Heart right ventricle (tissue), 16 donors: ENCODE measurements at places on chromosomes 11 and 22. TPM values are rescaled to one million over a fixed set of nuclear protein-coding genes. Genes with fewer than 3 reads are reported as not detected.

FOLH1 gene
- polyA plus RNA-seq = 0.15 TPM

OR51I1 gene
- not detected for polyA plus RNA-seq

MICAL3 gene
- 63.1 TPM for polyA plus RNA-seq

KRTAP5-10 gene
- not detected for polyA plus RNA-seq

MB gene
- 10,284 TPM for polyA plus RNA-seq

DNA sequence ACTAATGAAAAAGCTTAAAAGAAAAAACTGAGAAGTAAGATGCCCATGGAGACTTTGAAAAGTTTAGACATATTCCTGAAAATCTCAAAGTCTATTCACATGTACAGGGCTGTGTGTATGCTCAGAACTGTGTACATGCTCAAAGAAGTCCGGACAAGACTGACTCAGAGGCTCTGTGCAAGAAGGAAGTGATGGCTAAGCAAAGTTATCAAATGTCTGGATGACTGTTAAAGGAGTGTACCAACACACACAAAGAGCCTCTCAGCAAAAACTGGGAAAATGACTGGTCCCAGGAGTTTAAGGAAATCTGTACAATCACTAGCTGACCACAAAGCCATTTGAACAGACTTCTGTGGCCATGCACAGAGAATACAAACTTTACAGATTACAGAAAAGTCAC lies 33.1 kb upstream of the ARHGAP32 start:
- H3K27ac ChIP-seq = no peak overlapping the region
- no peaks in the 10 kb centered on the region for H3K4me1 ChIP-seq
- no peak for DNase-seq
- no peaks in the 10 kb centered on the region for H3K36me3 ChIP-seq
- no peak overlapping the region for H3K4me3 ChIP-seq
- H3K27me3 ChIP-seq = no peaks in the 10 kb centered on the region

DNA sequence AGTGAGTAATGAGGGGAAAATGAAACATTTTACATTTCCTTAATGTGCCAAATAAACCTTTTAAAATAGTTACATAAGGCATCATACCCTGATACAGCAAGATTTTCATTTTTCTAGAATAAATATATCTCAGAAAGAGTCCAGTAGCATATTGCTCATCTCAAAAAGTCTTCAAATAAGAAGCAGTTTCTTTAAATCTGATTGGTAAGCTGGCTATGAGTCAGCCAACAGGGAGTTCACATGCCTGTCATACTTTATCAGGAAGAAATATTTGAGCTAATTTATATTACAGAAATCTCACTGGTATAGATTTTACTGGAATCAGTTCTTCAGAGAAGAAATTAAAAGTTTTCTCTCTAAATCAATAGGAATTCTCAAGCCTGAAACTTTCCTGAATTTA lies 258.1 kb downstream of the C11orf87 start:
- no peaks in the 10 kb centered on the region for H3K36me3 ChIP-seq
- no peak for DNase-seq
- no peaks in the 10 kb centered on the region for H3K27me3 ChIP-seq
- H3K4me1 ChIP-seq = no peaks in the 10 kb centered on the region
- no peak overlapping the region for H3K4me3 ChIP-seq
- no peak overlapping the region for H3K27ac ChIP-seq

DNA sequence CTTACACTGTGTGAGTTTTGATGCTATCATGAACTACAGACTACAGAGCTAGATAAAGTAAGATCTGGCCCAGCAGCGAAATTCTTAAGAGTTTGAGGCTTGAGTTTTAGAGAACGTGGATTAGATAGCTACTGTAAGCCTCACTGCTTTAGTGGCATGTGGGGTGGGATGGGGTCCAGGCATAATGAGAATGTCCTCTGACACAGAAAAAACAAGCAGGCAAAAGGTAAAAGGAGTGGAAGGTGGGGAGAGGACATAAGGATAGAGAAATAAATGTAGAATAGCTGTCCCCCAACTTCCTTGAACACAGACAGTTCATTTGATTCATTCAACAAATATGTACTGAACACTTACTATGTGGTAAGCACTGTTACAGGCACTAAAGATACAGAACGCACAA lies 324.5 kb upstream of the PITPNB start:
- H3K27me3 ChIP-seq = no peaks in the 10 kb centered on the region
- no peaks in the 10 kb centered on the region for H3K36me3 ChIP-seq
- no peak overlapping the region for H3K27ac ChIP-seq

- no peaks in the 10 kb centered on the region for H3K27me3 ChIP-seq
- no peak overlapping the region for H3K4me3 ChIP-seq
- H3K27ac ChIP-seq = no peak overlapping the region
- peaks cover 21% of the 10 kb centered on the region for H3K4me1 ChIP-seq
These were observed 23.4 kb downstream of the CBX7 start for GRCh38 chr22:39129081-39129480.

- no peaks in the 10 kb centered on the region for H3K27me3 ChIP-seq
- H3K27ac ChIP-seq = no peak overlapping the region
- no peak for DNase-seq
These were observed 7.1 kb downstream of the TMA7B start for GRCh38 chr22:39967103-39967829.

- no peak for DNase-seq
- no peaks in the 10 kb centered on the region for H3K4me1 ChIP-seq
- H3K36me3 ChIP-seq = no peaks in the 10 kb centered on the region
- no peaks in the 10 kb centered on the region for H3K27me3 ChIP-seq
These were observed 26.1 kb upstream of the RTL6 start for GRCh38 chr22:44523981-44524759.

GRCh38 chr11:5847711-5848110 lies 6.0 kb upstream of the OR52E6 start:
- H3K36me3 ChIP-seq = no peaks in the 10 kb centered on the region
- H3K27me3 ChIP-seq = no peaks in the 10 kb centered on the region
- H3K4me1 ChIP-seq = no peaks in the 10 kb centered on the region
- no peak overlapping the region for H3K27ac ChIP-seq
- no peak for DNase-seq

DNA sequence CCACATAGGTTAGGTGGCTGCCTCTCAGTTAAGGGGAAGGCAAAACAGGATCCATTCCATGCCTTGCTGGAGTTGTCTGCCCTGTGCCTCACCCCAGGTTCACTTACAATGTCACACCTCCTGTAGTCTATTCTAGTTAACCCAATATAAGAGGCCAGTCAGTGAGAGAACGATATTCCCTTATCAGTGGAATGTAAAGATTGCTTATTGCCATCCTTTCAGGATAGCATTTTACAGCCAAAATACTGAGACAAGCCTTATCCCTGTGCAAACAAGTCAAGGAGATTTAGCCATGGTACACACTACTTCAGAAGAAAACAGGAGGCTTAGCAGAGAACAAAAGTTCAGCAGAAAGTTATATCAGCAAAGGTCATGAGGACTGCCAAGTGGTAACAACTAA lies 5.5 kb downstream of the CYP2R1 start:
- no peaks in the 10 kb centered on the region for H3K36me3 ChIP-seq
- H3K4me1 ChIP-seq = peaks cover 5% of the 10 kb centered on the region
- H3K4me3 ChIP-seq = no peak overlapping the region
- H3K27ac ChIP-seq = no peak overlapping the region

DNA sequence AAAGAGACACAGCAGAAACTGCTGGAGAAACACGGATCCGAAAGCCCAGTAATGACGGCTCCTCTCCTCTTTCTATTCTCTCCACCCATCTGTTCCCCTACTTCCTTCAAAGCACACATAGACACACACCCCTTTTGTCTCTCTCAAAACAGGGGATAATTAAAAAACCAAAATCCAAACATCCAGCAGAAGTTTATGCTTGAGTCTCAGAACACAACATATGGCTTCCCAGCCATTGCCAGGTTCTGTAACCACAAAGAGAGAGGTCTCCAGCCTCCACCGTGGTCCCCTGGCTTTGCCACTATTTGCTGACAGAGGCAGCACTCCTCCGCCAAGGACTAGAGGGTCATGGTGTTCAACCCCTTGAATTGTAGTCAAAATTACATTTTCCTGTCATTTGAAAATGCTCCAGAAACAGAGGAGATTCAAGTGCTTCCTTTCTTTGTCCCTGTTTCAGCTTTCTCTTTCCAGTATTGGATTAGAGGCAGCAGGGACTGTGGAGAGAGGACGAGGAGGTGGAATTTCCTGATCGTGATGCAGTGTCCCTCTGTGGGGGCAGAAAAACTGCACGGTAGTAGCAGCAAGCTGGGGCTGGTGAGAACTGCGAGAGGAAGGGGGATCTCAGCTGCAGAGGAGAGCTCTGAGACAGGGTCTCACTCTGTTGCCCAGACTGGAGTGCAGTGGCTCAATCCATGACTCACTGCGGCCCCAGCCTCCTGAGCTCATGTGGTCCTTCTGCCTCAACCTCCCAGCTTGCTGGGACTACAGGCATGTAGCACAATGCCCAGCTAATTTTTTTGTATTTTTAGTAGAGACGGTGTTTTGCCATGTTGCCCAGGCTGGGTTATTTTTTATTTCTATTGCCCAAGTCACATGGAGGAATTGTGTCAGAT lies 60.3 kb downstream of the UBASH3B start:
- no peak overlapping the region for H3K27ac ChIP-seq
- no peak for DNase-seq
- H3K27me3 ChIP-seq = no peaks in the 10 kb centered on the region
- H3K4me3 ChIP-seq = no peak overlapping the region

DNA sequence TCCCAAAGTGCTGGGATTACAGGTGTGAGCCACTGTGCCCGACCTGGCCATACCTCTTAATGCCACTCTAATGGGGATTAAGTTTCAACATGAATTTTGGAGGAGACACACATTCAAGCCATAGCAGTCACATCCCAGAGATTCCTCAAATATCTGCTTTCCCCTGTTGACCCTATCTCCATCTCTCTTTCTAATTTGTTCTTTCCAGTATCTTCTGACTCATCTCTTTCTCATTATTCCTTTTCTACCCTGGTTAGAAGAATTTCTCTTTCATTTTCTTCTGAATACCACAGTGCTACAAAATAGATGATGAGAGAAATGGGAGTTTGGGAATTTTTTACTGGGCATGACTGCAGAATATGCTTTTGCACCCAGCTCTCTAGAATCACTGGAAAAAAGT lies 5.1 kb downstream of the OR10V1 start:
- DNase-seq = no peak
- no peaks in the 10 kb centered on the region for H3K4me1 ChIP-seq
- H3K4me3 ChIP-seq = no peak overlapping the region
- H3K36me3 ChIP-seq = no peaks in the 10 kb centered on the region
- no peak overlapping the region for H3K27ac ChIP-seq
- H3K27me3 ChIP-seq = peaks cover 7% of the 10 kb centered on the region

- H3K27me3 ChIP-seq = no peaks in the 10 kb centered on the region
- no peak overlapping the region for H3K4me3 ChIP-seq
- H3K27ac ChIP-seq = no peak overlapping the region
- peaks cover 11% of the 10 kb centered on the region for H3K4me1 ChIP-seq
- DNase-seq = no peak
These were observed 49.0 kb upstream of the NNMT start for GRCh38 chr11:114247070-114247789.

DNA sequence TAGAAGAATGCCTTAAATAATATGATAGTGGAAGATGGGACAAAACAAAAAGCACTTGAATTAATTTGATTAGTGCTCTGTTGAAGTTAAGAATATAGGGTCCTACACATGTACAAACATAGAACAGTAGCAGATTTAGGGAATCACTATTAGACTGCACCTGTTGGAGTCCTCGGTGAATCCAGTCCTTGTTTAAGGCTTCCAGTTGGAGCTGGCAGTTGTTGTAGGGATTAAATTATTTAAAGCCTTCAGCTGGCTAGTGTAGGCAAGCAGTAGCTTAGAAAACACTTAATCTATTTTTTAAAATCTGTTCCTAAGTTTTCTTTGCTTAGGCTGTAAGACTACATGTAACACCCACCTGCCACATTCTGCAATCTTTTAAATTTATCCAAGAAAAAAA lies 24.5 kb upstream of the CSTF3 start:
- no peaks in the 10 kb centered on the region for H3K27me3 ChIP-seq
- no peak for DNase-seq
- H3K27ac ChIP-seq = no peak overlapping the region
- no peaks in the 10 kb centered on the region for H3K4me1 ChIP-seq
- no peaks in the 10 kb centered on the region for H3K36me3 ChIP-seq

- no peak overlapping the region for H3K27ac ChIP-seq
- no peaks in the 10 kb centered on the region for H3K27me3 ChIP-seq
- no peaks in the 10 kb centered on the region for H3K4me1 ChIP-seq
These were observed 326.0 kb downstream of the CASP12 start for GRCh38 chr11:104572279-104572678.

GRCh38 chr11:79092791-79093353 lies 348.0 kb downstream of the TENM4 start:
- H3K4me1 ChIP-seq = no peaks in the 10 kb centered on the region
- no peak overlapping the region for H3K4me3 ChIP-seq
- no peaks in the 10 kb centered on the region for H3K27me3 ChIP-seq
- peak; percentile 52 for DNase-seq
- H3K36me3 ChIP-seq = no peaks in the 10 kb centered on the region
- no peak overlapping the region for H3K27ac ChIP-seq

GRCh38 chr11:93663021-93663420 lies 1.5 kb downstream of the CEP295 start:
- peaks cover 14% of the 10 kb centered on the region for H3K4me1 ChIP-seq
- H3K27ac ChIP-seq = no peak overlapping the region
- DNase-seq = no peak
